Suprapubic skin (tissue), 4 donors: ENCODE measurements at places on chromosomes 2 and 18. TPM values are rescaled to one million over a fixed set of nuclear protein-coding genes. Genes with fewer than 3 reads are reported as not detected.

GRCh38 chr2:234243871-234244565 lies 193.5 kb downstream of the SPP2 start:
- no peaks in the 10 kb centered on the region for H3K27me3 ChIP-seq
- no peaks in the 10 kb centered on the region for H3K36me3 ChIP-seq
- H3K4me1 ChIP-seq = no peaks in the 10 kb centered on the region
- DNase-seq = no peak
- H3K27ac ChIP-seq = no peak overlapping the region

Gene FAM237A
- total RNA-seq = not detected

- H3K27ac ChIP-seq = no peak overlapping the region
- H3K4me1 ChIP-seq = no peaks in the 10 kb centered on the region
- DNase-seq = no peak
- H3K27me3 ChIP-seq = no peaks in the 10 kb centered on the region
- no peaks in the 10 kb centered on the region for H3K36me3 ChIP-seq
- no peak overlapping the region for H3K4me3 ChIP-seq
These were observed 151.4 kb downstream of the SNTG2 start for GRCh38 chr2:1101982-1102590.

GRCh38 chr2:105842555-105842954 lies 97.8 kb downstream of the NCK2 start:
- H3K36me3 ChIP-seq = no peaks in the 10 kb centered on the region
- H3K27ac ChIP-seq = no peak overlapping the region
- peaks cover 33% of the 10 kb centered on the region for H3K4me1 ChIP-seq
- H3K27me3 ChIP-seq = no peaks in the 10 kb centered on the region

GRCh38 chr2:104876606-104877570 lies 23.0 kb downstream of the POU3F3 start:
- peaks cover 69% of the 10 kb centered on the region for H3K27me3 ChIP-seq
- H3K4me3 ChIP-seq = no peak overlapping the region
- H3K36me3 ChIP-seq = no peaks in the 10 kb centered on the region

GRCh38 chr18:46668694-46669093 lies 11.7 kb upstream of the LOXHD1 start:
- H3K27ac ChIP-seq = no peak overlapping the region
- H3K4me1 ChIP-seq = no peaks in the 10 kb centered on the region
- DNase-seq = no peak
- H3K27me3 ChIP-seq = no peaks in the 10 kb centered on the region
- H3K4me3 ChIP-seq = no peak overlapping the region

GRCh38 chr2:100611079-100612029 lies 48.6 kb downstream of the PDCL3 start:
- no peaks in the 10 kb centered on the region for H3K36me3 ChIP-seq
- no peaks in the 10 kb centered on the region for H3K4me1 ChIP-seq
- H3K27me3 ChIP-seq = no peaks in the 10 kb centered on the region
- H3K27ac ChIP-seq = no peak overlapping the region

Gene TBR1
- total RNA-seq = not detected

GRCh38 chr2:42569116-42569711 lies 782 bp downstream of the MTA3 start:
- H3K36me3 ChIP-seq = peaks cover 2% of the 10 kb centered on the region
- H3K27me3 ChIP-seq = no peaks in the 10 kb centered on the region
- peak; percentile 62 for DNase-seq

Gene EFHD1
- 17.4 TPM for total RNA-seq

Gene UGT1A9
- not detected for total RNA-seq

DNA sequence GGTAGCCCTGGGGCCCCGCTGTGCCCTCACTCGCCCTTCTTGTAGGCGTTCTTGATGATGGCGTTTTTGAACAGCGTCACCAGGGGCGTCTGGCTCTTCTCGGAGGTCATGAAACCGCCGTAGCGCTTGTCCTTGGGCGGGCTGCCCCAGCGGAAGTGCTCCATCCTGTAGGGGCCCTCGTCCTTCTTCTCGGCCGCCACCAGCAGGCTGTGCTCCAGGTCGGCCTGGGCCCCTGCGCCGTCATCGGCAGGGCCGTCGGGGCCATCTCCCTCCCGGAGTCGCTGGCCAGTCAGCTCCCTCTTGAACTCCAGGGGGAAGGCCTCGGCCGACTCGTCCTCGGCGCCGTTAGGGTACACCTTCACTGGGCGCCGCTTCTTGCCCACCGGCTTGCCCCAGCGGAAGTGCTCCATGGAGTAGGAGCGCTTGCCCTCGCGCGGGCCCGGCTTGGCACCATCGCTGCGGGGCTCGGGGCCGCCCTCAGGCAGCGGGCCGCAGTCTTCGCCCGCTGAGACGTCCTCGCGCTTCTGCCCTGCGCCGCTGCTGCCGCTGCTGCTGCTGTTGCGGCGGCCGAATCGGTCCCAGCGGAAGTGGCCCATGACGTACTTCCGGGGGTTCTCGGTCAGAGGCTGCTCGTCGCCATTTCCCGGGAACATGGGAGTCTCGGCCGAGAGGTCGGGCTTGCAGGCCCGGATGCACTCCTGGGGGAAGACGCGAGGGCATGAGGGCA lies 7.2 kb downstream of the POMC start:
- no peaks in the 10 kb centered on the region for H3K36me3 ChIP-seq
- no peak for DNase-seq
- H3K4me1 ChIP-seq = no peaks in the 10 kb centered on the region
- H3K4me3 ChIP-seq = peak overlapping the region; percentile 37
- H3K27me3 ChIP-seq = peaks cover 7% of the 10 kb centered on the region

DNA sequence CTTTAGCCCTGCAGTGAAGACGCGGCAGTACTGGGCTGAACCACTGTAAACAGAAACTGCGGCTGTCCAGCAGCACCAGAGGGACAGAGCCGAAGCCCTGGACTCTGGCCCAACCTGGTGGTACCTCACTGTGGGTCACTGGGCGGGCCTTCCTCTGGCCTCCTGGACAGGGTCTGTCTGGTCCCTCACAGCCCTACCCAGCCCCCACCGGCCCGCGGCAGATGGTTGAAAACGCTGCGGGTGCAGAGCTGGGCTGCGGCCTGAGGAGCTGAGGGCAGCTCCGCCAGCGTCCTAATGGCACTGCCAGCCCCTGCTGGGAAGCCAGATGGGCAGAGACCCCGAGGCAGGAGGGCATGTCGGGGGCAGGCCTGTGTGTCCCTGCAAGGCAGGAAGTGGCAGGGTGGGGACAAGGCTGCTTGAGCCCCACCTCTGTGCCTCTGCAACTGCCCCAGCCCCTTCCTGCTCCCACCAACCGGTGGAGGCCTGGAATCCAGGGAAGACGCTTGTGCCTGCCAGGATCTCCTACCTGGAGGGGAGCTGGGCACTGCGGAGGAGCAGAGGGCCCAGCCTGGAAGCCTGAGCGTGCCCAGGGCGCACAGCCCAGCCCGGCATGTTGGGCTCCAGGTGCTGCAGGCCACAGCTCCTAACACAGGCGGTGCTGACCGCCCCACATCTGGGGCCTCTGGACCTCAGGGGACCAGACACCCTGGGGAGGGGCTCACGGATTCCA lies 36.3 kb downstream of the HS6ST1 start:
- H3K36me3 ChIP-seq = peaks cover 9% of the 10 kb centered on the region
- peak overlapping the region; percentile 22 for H3K27ac ChIP-seq
- no peaks in the 10 kb centered on the region for H3K27me3 ChIP-seq
- H3K4me1 ChIP-seq = peaks cover 53% of the 10 kb centered on the region

DNA sequence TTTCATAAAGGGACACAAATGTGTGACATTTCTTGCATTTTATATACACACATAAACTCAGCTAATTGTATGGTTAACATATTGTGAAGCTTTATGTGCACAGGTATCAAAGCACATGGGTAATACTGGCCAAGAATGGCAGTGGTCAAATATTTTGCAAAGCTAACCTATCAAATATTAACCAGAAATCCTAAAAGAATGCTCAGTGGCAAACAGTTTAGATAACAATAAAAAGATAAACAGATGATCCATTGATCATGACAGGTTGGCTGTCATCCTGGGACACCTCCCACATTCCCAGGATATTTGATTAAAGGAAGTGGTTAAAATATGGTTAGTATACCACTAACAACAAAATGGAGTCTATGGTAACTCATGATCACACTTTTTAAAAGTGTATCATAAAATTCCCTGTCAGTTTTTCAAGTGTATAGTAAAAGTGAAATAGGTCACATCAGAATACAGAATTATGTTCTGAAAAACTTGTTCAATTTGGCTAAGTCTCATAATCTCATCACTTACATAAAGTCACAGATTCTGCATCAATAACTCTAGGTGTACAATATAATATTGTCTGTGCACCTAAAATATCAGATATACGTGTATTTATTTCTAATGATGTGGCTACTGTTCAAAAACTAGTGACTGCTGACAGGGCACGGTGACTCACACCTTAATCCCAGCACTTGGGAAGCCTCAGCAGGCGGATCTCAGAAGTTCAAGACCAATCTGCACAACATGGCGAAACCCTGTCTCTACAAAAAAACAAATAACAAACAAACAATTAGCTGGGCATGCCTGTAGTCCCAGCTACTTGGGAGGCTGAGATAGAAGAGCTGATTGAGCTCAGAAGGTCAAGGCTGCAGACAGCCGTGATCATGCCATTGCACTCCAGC lies 48.9 kb downstream of the CDH2 start:
- H3K4me1 ChIP-seq = no peaks in the 10 kb centered on the region
- H3K4me3 ChIP-seq = no peak overlapping the region
- no peak overlapping the region for H3K27ac ChIP-seq
- no peaks in the 10 kb centered on the region for H3K36me3 ChIP-seq
- H3K27me3 ChIP-seq = no peaks in the 10 kb centered on the region

- H3K4me3 ChIP-seq = peak overlapping the region; percentile 88
- peak; percentile 100 for DNase-seq
- H3K4me1 ChIP-seq = peaks cover 43% of the 10 kb centered on the region
- H3K27ac ChIP-seq = peak overlapping the region; percentile 96
- peaks cover 12% of the 10 kb centered on the region for H3K36me3 ChIP-seq
These were observed 552 bp upstream of the MXD1 start for GRCh38 chr2:69914164-69914949.

- H3K27ac ChIP-seq = no peak overlapping the region
- DNase-seq = no peak
- no peak overlapping the region for H3K4me3 ChIP-seq
- H3K27me3 ChIP-seq = no peaks in the 10 kb centered on the region
These were observed 601.1 kb downstream of the ARHGAP15 start for GRCh38 chr2:143730155-143730952.

Gene ITM2C
- total RNA-seq = 12.2 TPM

DNA sequence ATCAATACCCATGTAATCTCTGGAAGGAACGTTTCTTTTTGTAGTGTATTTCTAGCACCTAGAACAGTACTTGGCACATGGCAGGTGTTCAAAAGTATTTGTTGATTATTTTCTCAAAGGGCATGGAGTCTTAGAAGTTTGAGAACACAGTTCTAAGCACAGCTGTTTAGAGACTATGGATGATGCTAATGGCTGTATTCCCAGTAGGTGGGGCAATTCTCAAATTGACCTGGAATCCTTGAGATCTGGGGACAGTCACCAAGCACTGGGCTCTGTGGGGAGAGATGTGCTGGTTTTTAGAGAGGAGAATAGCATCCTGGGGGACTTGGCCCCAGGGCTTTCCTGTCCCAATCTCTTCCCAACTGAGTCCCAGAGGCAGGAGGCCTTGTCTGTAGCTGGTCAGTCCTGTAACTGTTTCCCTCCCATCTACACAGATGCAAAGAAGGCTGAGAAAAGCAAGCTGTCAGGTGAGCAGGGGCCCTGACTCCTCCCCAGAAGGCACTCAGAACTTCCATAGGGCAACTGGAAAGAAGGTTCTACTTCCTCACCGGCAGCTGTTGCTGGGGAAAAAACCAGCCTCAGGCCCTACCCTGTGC lies 17.5 kb upstream of the IL36G start:
- H3K27ac ChIP-seq = no peak overlapping the region
- H3K36me3 ChIP-seq = no peaks in the 10 kb centered on the region
- no peaks in the 10 kb centered on the region for H3K4me1 ChIP-seq
- H3K27me3 ChIP-seq = no peaks in the 10 kb centered on the region
- no peak for DNase-seq

DNA sequence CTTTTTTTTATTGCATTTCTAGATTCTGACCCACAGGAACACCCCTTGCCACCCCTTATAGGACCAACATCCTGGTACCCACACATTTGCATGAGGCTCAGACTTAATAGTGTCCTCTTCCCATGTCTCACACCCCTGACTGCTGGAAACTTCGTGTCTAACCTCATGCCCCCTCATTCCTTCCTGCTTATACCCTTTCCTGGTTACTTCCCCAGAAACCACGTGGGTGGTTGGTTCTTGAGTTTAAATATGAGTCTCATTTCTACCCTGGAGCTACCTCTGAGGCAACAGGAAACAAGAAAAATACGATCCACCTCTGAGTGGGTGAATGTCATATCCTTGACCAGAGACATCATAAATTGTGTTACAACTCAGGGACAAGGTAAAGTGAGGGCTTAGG lies 1.6 kb downstream of the TNP1 start:
- no peaks in the 10 kb centered on the region for H3K36me3 ChIP-seq
- peaks cover 2% of the 10 kb centered on the region for H3K4me1 ChIP-seq
- DNase-seq = no peak
- H3K4me3 ChIP-seq = no peak overlapping the region
- H3K27me3 ChIP-seq = no peaks in the 10 kb centered on the region

DNA sequence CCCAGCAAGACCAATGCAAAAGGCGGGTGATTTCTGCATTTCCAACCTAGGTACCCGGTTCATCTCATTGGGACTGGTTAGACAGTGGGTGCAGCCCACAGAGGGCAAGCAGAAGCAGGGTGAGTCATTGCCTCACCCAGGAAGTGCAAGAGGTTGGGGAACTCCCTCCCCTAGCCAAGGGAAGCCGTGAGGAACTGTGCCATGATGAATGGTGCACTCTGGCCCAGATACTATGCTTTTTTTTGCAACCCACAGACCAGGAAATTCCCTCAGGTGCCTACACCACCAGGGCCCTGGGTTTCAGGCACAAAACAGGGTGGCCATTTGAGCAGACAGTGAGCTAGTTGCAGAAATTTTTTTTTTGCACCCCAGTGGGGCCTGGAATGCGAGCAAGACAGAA lies 662.6 kb upstream of the ACVR2A start:
- no peak overlapping the region for H3K27ac ChIP-seq
- no peaks in the 10 kb centered on the region for H3K36me3 ChIP-seq
- no peak overlapping the region for H3K4me3 ChIP-seq

DNA sequence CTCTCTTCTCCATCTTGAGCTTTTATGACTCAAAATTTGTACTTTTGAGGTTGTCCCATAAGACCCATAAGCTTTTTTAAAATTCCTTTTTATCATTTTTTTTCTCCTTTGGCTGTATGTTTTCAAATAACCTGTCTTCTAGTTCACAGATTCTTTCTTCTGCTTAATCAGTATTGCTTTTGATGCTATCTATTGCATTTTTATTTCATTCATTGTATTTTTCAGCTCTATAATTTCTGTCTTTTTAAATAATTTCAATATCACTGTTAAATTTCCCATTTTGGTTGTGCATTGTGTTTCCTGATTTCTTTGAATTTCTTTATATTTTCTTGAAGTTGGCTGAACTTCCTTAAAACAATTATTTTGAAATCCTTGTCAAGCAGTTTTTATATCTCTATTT lies 4.8 kb upstream of the XDH start:
- no peak overlapping the region for H3K27ac ChIP-seq
- DNase-seq = no peak
- no peak overlapping the region for H3K4me3 ChIP-seq
- H3K36me3 ChIP-seq = no peaks in the 10 kb centered on the region
- H3K4me1 ChIP-seq = peaks cover 8% of the 10 kb centered on the region
- H3K27me3 ChIP-seq = no peaks in the 10 kb centered on the region

Gene RUFY4
- not detected for total RNA-seq

- H3K4me1 ChIP-seq = peaks cover 33% of the 10 kb centered on the region
- peak; percentile 55 for DNase-seq
- no peak overlapping the region for H3K27ac ChIP-seq
- H3K4me3 ChIP-seq = peak overlapping the region; percentile 37
- H3K27me3 ChIP-seq = peaks cover 29% of the 10 kb centered on the region
These were observed 860 bp upstream of the KCNJ3 start for GRCh38 chr2:154697418-154698252.

Gene MERTK
- total RNA-seq = 5.8 TPM

GRCh38 chr2:231053846-231054245 lies 2.8 kb upstream of the PSMD1 start:
- DNase-seq = no peak
- H3K4me3 ChIP-seq = no peak overlapping the region
- H3K36me3 ChIP-seq = no peaks in the 10 kb centered on the region
- H3K4me1 ChIP-seq = peaks cover 24% of the 10 kb centered on the region
- H3K27ac ChIP-seq = no peak overlapping the region
- peaks cover 4% of the 10 kb centered on the region for H3K27me3 ChIP-seq
